ENCODE measurements at places on chromosomes 4 and X.

GRCh38 chr4:94615451-94615850 lies 142.3 kb upstream of the BMPR1B start:
- no peak for DNase-seq

GRCh38 chrX:95907081-95907480 lies 777.6 kb upstream of the DIAPH2 start:
- no peak for DNase-seq

- no peak for DNase-seq
Observed at GRCh38 chr4:2177443-2178093, 64.4 kb downstream of the HAUS3 start.

GRCh38 chr4:120731561-120731960 lies 191.0 kb downstream of the PRDM5 start:
- DNase-seq = no peak

- DNase-seq = no peak
Observed at GRCh38 chrX:72021975-72022374, 109.7 kb downstream of the RTL5 start.

GRCh38 chrX:48461830-48462229 lies 8.2 kb downstream of the SLC38A5 start:
- DNase-seq = no peak

GRCh38 chr4:184968784-184969201 lies 49.5 kb upstream of the HELT start:
- no peak for DNase-seq

DNA sequence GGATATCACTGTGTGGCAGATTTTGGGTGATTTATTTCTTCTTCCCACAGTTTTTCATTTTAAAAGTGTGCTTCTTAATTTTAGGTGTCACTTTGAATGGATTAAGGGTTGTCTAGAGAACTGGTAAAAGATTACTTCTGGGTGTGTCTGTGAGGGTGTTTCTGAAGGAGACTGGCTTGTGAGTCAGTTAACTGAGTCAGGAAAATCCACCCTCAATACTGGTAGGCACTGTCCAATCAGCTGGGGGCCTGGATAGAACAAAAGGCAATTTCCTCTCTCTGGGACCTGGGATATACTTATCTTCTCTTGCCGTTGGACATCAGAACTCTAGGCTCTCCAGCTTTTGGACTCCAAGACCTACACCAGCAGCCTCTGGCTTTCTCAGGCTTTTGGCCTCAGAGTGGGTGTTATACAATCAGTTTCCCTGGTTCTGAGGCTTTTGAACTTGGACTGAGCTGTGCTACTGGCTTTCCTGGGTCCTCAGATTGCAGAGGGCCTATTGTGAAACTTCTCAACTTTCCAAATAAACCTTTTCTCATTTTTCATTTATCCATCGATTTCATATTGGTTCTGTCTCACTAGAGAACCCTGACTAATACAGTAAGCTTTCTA lies 413.1 kb downstream of the GBA3 start:
- DNase-seq = no peak

DNA sequence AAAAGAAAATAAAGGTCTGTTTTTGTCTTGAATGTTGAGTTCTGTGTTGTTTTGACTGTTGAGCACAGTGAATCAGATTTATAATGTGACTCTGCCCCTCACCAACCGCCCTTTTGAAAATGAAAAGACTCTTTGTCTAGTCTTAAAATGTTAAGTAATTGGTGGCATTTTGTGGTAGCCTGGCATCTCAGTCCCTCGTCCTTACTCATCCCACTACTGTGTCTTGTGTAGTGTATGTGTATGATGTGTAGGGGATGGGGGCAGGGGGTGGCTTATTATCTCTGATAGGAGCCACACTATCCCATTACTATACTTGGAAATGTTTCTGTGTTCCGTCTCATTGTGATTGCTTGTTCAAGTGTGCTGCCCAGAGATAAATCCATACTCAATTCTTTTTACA lies 12.2 kb downstream of the KLHL34 start:
- DNase-seq = no peak

DNA sequence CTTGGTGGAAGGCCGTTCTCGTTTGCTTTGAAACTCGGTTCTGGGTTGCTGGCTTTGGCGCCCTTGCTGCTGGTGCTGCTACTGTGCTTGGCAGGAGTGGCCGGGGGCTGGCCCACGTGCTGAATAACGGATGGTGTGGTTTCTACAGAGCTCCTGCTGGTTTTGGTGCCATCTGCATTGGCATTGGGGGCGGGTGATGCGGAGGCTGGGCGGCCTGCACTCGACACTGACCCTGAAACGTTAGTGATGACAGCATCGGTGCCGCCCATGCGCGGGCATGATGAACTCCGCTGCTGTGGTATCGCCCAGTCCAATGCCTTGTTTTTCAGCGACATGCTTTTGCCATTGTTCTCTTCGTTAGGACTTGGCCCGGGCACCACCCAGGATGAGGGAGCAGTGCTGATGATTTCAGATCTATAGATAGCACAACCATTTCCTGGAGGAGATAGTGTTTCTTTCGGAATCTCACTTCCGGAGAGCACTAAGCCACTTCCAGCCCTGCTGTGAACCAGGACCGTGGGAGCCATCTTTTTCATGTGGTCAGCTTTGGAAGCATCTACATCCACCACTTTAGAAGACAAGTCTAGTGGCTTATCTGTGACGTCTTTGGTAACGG lies 24.2 kb downstream of the BCOR start:
- DNase-seq = no peak

DNA sequence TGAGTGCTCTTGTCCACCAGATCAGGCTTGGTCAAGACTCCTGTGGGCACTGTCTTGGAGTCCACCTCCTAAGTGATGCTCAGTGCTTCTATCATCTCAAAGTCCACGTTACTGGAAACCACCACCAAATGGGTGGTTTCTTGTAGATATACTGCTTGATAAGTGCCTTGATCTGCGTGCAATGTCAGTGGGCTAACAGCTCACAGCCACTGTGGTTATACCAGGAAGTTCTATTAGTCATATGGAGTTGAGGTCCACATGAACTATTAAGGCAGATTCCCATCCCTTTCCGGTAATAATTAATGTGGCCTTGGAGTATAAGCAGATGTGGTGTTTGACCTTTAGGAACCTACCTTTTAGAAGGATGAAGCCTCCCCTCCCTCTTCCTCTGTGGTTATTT lies 161.9 kb downstream of the ZNF518B start:
- DNase-seq = no peak

- DNase-seq = no peak
Observed at GRCh38 chrX:19810802-19811201, 76.6 kb downstream of the SH3KBP1 start.

- no peak for DNase-seq
Observed at GRCh38 chr4:14196131-14196530, 568.6 kb upstream of the BOD1L1 start.

GRCh38 chrX:10393899-10394298 lies 226.5 kb downstream of the MID1 start:
- DNase-seq = no peak

- DNase-seq = no peak
Observed at GRCh38 chrX:119573840-119574393, 446 bp upstream of the UBE2A start.

DNA sequence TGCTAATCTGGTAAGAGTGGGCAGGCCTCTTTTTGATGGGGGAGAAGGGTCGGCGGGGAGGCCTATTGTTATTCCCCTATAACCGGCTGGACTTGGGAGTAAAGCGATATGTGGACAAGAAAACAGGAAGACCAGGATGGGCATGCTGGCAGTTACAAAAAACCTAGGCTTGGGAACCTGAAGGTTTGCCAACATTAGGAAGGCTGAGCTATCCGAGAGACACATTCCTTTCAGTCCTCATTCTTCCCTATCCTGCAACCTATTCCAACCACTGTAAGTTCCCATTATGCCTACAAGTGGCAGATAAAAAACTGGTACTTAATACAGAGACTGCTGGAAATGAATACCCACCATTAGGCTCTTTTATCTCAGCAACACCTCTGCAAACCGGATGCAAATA lies 32.4 kb upstream of the CT47C1 start:
- no peak for DNase-seq

DNA sequence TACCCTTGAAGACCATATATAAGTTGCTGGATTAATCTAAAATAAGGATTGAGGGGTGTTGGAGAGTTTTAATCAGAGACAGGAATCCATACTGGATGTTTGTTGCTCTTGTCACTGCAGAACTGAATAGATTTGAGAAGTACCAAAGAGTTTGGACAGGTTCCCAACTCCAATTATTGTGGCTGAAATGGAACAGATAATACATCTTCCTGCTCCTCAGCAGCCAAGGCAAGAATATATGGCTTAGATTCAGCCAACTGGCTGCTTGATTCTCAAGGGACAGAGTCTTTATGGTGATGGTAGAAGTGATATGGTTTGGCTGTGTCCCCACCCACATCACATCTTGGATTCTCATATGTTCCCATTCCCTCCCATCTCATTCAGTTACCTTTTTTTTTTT lies 97.0 kb upstream of the PDHA2 start:
- DNase-seq = no peak

- no peak for DNase-seq
Observed at GRCh38 chr4:180828455-180829018, 1414.7 kb upstream of the TENM3 start.

GRCh38 chr4:97103252-97103651 lies 1040.0 kb downstream of the STPG2 start:
- no peak for DNase-seq

- no peak for DNase-seq
Observed at GRCh38 chrX:103423955-103424638, 47.8 kb downstream of the BEX3 start.

- no peak for DNase-seq
Observed at GRCh38 chr4:22667332-22667940, 25.3 kb upstream of the GBA3 start.

GRCh38 chr4:12116009-12116552 lies 687.4 kb upstream of the HS3ST1 start:
- DNase-seq = no peak

- no peak for DNase-seq
Observed at GRCh38 chrX:18692541-18692940, 14.9 kb upstream of the PPEF1 start.

DNA sequence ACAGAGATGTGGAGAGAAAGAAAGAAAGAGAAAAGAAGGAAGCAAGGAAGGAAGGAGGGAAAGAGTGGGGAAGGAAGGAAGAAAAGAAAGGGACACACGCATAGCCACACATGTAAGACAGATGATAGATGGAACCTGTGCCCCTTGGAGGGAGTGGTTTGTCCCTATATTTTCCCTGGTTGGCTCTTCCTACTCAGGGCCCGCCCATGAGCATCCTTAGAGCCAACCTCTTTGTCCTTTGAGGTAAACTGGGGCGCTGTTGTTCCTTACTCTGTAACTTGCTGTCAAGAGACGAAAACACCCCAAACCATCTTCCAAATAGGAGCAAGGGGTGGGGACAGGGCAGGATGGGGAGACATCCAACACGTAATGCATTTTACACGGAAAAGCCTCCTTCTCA lies 220.9 kb downstream of the MAML3 start:
- DNase-seq = no peak

DNA sequence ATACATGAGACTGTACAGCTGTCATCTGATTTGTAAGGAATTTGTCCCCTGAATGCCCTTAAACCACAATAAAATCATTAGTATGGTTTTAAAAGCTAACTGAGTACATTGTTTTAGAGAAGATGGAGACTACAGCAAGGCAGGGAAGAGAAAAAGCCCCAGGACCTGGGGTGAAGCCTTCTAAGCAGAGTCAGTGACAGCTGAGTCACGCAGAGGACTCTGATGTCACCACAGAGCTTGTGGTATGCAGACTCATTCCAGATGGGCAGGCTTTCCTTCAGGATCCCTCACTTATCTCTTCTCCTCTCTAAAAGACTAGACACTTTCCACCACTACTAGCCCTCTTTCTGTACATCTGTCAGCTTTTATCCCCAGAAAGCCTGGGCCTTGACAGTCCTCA lies 97.1 kb upstream of the ATOH1 start:
- no peak for DNase-seq

DNA sequence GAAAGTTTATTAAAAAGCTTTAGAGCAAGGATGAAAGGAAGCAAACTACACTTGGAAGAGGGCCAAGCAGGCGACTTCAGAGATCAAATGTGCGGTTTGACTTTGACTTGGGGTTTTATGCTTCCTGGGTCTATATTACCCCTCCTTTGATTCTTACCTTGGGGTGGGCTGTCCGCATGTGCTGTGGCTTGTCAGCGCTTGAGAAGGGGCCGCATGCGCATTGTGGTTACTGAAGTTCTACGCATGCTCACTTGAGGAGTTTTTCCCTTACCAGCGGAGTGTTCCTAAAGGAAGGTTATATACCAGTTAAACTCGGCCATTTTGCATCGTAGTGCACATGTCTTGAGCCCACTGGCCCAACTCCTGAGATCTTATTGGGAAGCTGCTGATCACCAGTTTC lies 9.9 kb downstream of the ZNF157 start:
- DNase-seq = no peak

DNA sequence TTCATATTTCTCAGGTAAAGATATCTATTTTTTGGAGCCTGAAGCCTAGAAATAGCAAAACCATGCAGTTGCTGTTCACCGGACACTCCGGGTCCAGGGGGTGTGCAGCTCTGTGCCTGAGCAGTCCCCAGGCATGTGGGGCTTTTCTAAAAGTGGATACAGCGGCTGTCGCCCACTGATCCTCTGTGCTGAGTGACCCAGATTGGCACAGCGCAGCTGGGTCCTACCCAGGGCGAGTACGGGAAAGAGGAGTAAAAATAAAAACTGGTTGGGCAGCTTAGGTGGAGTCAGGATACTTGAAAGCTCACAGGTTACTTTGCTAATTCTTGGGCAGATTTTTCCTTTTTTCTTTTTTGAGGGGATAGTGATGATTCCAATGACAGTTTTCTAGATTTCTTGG lies 118.8 kb downstream of the UCHL1 start:
- DNase-seq = no peak

DNA sequence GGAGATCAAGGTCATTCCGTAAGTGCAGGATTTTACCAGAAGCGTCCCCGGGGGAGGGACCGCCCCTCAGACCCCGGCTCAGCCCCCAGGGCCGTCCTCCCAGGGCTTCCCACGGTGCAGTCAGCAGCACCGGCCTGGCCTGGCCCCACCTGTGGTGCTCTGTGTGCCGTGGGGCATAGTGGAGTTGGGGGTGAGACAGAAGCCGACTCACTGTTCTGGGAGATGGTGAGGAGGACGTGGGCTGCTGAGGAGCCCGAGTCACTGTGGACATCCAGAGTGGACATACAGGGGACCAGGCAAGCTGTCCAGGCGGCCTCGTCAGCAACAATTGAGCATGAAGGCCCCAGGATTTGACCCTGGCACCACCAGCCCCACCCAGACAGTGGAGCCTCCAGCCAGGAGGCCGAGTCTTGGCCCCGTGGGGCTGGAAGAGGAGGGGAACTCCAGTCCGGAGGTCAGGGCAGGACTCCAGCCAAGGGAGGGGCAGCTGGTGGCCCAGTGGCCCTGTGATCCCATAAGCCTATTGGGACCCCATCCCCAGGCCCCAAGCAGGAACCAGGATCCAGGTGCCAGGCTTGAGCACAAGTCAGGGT lies 19.1 kb downstream of the ATP5ME start:
- no peak for DNase-seq

DNA sequence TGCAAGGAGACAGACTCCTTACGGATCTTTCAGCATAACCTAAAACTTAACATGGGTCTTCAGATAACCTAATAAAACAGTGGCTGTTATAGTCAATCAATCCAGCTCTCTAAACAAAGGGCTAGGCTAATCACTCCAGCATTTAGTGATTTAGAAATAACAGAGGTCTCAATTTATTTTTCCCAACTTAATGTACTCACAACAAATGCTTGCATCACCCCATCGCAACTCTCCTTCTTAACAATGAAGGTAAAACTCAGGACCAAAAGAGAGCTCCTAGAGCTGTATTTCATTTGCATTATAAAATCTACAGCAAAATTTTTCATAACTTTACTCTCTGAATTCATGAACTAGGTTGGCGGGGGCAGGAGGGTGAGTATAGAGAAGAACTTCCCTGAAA lies 1.1 kb downstream of the LIN54 start:
- no peak for DNase-seq

GRCh38 chr4:38213083-38213805 lies 253.0 kb downstream of the PTTG2 start:
- no peak for DNase-seq
